LoVo (cell line): ENCODE measurements at places on chromosomes 7 and 10.

- DNase-seq, result no peak
These were observed 11.2 kb downstream of the EMX2 start for GRCh38 chr10:117553815-117554172.

DNA sequence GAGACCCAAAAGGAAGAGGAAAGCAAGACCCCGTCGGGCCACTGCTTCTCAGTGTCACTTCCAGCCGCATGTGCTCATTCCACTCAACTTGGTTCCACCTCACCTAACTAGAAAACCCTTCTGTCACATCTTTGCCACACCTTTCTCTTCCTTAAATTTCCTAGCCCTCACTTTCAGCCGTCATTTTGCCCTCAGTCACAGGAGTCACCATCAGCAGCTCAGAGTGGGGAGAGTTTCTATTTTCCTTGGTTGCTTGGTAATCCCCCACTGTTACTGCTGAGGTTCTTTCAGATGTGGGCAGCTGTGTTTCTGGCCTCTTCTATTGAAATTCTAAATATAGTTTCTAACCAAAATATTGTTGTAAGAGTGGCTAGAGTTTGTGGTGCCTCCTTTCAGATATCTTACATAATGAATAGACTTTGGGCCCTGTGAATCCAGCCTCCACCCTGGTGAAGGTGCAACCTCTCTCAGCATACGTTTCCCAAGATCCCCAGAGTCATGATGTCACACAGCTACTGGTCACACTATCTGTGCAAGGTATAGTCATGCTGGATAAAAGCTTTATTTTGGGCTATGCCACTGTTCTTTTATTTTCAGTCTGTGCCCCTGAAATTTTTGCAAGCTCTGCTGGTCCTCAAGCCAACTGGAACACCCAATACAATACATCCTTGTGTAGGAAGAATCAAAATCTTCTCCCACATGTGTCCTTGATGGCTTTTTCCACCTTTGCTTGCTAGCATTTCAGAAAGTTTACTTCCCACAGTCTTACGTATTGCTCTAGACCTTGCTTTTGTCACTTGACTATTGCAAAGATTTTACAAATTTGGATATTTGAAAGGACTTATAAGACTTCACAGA is 9.2 kb downstream of the AGBL3 start:
- DNase-seq, result no peak

DNA sequence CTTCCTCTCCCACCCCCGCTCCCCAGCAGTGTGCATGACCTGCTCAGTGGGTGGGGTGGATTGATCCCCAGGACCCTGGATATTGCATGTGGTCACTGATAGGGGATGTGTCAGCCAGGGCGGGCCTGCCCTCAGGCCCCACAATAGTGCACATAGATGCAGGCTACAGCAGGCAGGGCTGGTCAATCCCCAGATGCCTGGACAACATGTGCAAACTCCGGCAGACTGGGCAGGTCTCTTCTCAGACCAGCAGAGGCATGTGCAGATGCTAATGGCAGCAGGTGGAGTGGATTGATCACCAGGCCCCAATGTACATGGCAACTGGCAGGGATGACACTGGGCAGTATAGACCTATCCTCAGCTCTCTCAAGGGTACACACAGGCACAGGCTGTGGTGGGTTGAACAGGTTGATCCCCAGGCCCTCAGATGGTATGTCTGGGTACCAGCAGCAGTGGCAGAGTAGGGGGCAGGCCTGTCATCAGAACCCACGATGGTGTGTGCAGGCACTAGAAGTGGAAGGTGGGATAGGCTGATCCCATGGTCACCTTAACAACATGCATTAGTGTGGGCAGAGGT is 98.6 kb downstream of the LANCL2 start:
- no peak for DNase-seq

DNA sequence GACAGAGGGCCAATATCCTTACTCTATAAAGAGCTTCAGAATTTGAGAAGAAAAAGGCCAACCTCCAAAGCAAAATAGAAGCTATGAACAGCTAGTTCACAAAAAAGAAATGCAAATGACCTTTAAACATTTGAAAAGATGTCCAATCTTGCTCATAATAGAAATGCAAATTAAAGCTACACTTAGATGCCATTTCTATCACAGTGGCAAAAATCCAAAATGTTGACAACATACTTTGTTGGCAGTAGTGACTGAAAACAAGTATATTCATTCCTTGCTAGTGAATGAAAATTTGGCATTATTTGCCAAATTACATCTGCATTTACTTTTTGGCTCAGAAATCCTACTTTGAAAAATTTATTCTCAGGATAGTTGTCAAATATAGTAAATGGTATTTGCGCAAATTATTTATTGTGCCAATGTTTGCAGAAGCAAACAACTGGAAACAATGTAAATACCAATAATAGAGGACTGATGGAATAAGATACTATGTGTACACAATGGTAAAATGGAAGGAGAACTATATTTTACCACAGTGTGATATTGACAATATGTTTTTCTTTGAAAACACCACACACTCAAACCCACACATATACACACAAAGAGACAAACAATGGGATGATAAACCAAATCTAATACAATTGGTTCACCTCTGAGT is 9.4 kb downstream of the TMEM106B start:
- no peak for DNase-seq

DNA sequence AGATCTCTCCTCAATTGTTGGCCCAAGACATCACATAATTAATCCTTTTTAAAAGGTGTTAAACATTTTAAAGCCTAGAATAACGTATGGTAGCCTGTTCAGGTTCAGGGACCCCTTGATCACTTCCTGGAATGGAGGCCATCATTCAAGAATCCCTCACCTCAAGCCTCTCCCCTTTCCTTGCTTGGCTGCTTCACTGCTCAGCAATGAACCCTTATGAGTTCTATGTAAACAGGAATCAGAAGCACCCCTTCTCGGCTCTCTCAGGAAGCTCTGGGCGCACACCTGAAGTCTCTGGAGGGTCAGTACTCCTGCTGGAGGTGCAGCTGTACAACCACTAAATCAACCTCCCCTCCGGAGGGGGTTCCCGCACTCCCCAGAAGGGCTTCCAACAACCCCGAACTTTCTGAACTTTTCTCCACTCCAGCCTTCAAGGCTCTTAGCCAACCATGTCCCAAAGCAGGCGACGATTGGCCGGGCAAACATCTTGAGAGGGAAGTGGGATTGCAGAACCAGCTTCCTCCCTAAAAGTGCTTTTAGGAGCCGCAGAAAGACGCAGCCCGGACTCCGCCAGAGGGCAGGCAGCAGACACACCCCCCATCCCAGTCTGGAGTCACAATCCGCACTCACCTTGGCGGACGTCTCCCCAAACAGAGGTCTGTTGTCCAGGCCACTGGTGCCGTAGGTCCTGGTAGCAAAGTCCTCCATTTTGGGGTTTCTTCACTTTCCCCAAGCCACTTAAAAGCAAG is 562 bp downstream of the TMEM243 start:
- no peak for DNase-seq

GRCh38 chr7:95429241-95429990 is 5.4 kb downstream of the PON2 start:
- no peak for DNase-seq

GRCh38 chr7:130231792-130232191 is 24.1 kb downstream of the SSMEM1 start:
- no peak for DNase-seq

DNA sequence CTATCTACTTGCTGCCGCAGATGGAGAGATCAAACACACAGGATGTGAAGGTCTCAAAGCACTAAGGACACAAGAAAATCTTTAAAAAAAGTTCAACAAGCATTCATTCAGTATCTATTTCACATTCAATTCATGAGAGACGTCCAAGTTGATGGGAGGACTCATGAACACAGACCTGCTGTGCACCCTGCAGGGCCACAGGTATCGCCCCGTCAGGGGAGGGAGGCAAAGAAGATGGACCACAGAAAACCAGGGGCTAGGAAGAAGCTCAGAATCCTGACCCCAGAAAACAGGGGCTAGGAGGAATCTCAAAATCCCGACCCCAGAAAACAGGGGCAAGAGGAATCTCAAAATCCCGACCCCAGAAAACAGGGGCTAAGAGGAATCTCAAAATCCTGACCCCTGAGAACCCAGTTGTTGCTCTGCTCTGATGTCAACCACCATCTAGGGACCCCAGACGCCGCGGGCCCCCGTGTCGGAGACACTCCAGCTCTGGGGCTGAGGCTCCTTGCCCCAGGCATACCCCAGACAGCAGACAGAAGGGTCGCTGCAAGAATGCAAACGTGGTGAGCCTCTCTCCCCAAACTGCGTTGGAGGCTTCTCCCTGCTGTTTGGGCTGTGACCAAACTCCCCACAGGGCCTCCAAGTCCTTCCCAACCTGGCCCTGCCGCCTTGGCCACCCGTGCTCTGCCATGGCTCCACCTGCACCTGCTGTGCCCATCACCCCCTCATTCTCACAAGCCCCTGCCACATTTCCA is 197.6 kb downstream of the DIP2C start:
- DNase-seq, result no peak

- no peak for DNase-seq
These were observed 206.3 kb downstream of the ADARB2 start for GRCh38 chr10:1530871-1531517.
